ENCODE measurements at places on chromosomes 7 and 10.

GRCh38 chr10:76031769-76032699 is 600.6 kb downstream of the LRMDA start:
- no peak for DNase-seq

DNA sequence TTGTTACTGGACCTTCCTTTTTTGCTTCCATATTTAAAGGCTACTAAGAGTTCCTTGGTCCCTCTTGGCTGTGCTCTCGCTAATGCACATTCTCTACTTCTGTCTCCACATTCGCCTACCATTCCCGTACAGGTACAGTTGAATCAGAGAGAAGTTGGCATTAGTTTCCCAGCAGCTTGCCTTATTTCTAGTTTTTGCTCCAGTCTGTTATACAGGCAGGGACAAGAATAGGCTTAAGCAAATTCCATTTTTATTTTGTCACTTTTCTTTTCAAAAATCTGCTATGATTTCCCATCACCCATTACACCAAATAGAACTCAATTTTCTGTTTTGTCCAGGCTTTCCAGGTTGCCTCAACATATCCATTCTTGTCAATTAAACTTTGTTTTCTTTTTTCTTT is 29.9 kb downstream of the DYNC1I1 start:
- DNase-seq, result no peak

GRCh38 chr10:21521751-21522533 is 3.5 kb downstream of the SKIDA1 start:
- DNase-seq, result no peak

- DNase-seq, result no peak
These were observed 13.7 kb downstream of the ADAP1 start for GRCh38 chr7:940599-941408.

- DNase-seq, result no peak
These were observed 57.7 kb downstream of the PRTFDC1 start for GRCh38 chr10:24894728-24895127.

DNA sequence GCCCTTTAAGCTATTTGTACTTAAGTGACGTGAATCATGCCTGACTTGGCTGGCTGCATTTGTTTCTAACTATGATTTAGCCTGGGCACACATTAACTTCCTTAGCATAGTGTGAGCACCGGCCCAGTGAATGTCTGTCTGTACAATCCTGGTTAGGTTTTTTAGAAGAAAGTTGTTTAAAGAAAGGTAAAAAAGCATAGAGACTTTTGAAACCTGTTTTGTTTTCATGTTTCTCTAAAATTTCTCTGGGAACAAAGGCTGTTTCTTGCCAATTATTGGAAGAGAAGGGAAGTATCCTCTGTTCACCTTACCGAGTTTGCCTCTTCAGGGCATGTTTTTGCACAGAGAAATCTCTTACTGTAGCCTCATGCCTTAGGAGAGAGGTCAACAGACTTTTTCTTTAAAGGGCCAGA is 42.9 kb upstream of the MET start:
- no peak for DNase-seq

- no peak for DNase-seq
These were observed 42.4 kb downstream of the P4HA1 start for GRCh38 chr10:73054286-73054685.

- DNase-seq, result no peak
These were observed 6.2 kb downstream of the SFXN4 start for GRCh38 chr10:119159332-119159731.

DNA sequence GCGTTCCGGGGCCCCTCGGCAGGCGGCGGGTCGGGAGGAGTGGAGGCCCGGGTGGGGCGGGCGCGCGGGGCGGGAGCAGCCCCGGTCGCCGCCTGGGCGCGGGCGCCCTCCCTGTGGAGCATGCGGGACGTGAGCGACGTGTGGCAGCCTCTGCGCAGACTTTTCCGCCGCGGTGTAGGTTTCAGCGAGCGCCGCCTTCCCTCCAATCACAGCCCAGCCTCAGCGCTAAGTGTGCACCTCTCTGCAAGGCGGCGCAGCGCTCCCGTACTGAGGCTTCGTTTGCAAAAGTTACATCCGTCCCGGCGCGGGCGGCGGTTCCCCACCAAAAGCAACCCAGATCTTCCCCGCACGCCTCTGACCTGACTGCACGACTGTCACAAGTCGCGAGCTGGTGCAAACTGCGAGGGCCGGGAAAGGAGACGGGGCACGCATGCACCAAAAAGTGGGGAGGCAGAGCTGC is 1.2 kb upstream of the PFKFB3 start:
- peak; percentile 54 for DNase-seq

- no peak for DNase-seq
These were observed 125.6 kb upstream of the FRMD4A start for GRCh38 chr10:14456218-14456869.

DNA sequence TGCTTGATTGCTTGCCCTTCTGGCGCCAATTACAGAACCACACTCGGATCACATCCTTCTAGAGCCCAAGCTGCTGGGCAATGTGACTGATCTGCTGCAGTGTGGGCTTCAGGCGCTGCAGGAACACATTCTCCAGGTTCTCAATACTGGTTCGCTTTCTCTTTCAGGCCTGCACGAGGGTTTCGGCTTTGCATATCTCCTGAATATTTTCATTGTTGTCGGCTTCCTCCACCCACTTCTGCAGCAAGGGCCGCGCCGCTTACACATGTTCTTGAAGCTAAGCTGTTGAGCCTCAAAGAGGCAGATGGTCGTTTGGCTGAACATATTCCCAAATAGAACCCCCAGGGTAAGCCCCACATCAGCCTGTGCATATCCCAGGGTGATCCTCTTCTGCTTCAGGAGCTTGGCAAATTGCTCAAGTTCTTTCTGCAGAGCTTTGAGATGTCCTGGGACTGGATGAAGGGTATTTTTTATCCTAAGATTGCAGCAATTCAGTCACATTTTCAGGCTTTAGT is 64.6 kb downstream of the HERC4 start:
- DNase-seq, result no peak

- no peak for DNase-seq
These were observed 118.2 kb downstream of the CUX1 start for GRCh38 chr7:101935521-101936141.

DNA sequence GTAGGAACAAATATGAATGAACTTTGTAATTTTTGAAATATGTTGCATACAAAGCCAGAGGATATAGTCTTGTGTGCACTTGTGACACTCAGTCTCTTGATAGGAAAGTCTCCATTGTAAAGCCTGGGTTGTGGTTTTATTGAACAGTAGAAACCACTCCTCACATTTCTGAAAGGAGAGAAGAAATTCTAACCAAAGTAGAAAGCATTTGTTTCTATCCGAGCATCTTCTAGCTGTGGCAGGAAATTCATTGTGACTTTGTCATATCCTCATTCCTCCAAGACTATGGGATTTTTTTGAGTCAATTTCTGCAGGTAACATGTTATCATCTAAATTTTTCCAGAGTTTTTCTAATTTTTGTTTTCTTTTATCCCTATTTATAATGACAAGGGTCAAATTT is 55.5 kb upstream of the NCF1 start:
- no peak for DNase-seq

GRCh38 chr7:156166692-156167416 is 354.6 kb upstream of the SHH start:
- no peak for DNase-seq

GRCh38 chr10:75283671-75284470 is 48.1 kb upstream of the COMTD1 start:
- no peak for DNase-seq

- DNase-seq, result no peak
These were observed 286.8 kb downstream of the RPS24 start for GRCh38 chr10:78320506-78320905.

GRCh38 chr7:101972627-101973026 is 155.2 kb downstream of the CUX1 start:
- no peak for DNase-seq

DNA sequence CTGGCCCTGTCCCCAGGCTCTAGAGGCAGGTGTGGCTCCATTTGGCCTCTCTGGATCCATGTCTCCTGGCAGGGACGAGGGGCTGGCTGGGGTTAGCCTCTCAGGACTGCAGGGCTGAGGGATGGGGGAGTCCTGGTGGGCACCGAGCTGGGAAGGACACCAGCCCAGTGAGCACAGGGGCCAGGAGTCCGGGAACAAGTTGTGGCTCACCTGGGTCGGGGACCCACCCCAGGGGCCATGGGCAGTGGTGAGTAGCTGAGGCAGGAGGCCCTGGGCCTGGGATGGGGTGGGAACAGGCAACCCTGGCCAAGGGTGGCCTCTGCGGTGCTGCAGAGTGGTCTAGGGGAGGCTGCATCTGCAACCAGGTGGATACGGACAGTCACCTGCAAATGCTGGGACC is 24.1 kb downstream of the ANTXRL start:
- no peak for DNase-seq

DNA sequence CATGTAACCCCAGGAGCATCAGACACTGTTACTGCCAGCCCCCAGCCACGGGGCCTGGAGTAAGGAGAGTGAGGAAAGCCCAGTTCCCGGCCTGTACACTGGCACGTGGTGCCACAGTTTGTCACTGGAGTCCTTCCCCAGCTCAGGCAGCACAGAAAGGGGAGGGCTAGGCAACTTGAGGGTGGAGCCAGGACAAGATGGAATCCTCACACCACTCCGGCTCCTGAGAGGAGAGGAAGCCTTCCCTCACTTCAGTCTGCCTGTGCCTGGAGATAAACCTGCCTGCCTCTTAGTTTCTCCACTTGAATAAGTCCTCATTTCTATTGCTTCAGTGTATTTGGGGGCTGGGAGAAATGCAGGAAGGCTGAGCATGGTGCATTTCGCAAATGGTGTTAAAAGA is 176.0 kb downstream of the KIAA1217 start:
- DNase-seq, result no peak

DNA sequence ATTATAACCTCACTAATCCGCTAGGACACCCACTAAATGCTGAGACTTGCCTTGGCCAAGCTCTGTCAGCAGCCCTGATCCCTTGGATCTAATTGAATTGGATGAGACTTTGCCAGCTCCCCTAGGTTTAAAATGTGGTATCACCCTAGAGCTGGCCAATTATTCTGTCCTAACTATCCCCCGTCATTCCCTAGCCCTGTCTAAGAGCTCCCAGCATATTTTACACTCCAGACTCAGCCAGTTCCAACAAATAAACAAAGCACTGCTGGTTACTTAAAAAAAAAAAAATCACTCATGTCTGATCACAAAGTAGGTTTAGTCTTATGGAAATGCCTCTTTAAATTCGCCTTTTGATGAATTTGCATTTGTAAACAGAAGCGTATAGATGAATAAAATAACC is 147.9 kb upstream of the EGR2 start:
- DNase-seq, result no peak

- no peak for DNase-seq
These were observed 117.1 kb downstream of the ZMIZ1 start for GRCh38 chr10:79185796-79186374.

DNA sequence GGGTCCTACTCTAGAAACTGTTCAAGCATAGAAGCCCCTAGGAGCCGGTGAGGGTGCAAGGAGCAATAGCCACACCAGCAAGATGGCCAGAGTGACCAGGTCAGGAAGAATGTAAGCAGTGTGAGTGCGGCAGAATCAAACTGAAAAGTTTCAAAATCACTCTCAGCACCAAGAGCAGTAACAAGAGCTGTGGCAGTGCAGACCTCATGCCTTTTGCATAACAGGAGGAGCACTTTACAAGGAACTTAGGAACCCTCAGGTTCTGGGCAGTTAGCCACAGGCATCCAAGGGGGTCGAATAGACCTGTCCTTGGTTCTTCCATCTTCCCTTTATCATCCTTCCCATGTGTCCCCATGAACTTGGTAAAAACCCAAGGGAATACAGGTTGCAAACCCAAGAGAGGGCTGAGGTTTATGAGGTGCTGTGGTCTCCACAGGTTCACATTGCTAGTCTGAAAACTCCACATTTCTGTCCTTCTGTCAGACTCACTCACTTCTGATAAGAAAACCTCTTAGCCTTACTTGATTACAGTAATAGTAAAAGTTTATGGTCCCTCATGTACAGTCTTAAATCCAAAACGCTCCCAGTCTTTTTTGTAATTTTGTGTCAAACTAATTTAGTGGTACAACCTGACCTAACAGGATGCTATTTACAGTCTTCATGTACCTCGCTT is 78.4 kb downstream of the PON1 start:
- DNase-seq, result no peak

DNA sequence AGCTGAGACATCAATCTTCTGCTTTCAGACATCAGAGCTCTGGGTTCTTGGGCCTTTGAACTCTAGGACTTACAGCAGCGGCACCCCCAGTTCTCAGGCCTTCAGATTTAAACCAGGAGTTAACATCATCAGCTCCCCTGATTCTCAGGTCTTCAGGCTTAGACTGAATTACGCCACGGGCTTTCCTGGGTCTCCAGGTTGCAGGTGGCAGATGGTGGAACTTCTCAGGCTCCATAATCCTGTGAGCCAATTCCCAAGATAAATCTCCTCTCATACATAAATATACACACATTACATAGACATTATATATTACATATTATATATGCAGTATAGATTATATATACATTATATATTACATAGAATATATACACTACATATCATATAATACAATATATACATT is 408.9 kb upstream of the AUTS2 start:
- DNase-seq, result no peak

DNA sequence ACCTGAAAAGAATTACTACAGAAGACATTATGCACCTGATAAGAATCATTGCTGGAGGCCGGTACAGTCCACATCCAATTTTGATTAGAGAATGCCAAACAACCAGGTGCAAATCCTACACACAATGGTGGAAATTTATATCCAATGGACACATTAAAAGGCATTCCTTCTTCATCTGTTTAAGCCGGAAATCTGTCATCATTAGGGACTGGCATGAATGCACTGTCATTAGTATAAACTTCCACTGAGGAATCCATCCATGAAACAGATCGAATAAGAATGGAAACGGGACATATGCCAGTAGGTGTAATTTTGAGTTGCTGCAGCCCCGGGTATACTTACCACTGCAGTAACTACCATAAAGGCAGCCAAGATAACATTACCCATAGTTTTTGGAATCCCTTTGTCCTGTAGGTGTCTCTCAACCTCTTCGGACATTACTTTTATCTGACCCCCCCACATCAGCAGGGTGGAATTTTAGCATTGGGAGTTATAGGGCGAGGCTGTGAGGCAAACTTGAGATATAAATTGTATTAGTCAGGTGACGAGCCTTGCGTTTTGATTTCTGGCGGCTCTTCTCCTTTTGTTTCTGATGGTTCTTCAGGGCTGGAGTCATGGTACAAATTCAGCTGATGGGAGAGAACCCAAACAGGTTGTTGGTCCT is 36.5 kb upstream of the AKR1C2 start:
- DNase-seq, result no peak

DNA sequence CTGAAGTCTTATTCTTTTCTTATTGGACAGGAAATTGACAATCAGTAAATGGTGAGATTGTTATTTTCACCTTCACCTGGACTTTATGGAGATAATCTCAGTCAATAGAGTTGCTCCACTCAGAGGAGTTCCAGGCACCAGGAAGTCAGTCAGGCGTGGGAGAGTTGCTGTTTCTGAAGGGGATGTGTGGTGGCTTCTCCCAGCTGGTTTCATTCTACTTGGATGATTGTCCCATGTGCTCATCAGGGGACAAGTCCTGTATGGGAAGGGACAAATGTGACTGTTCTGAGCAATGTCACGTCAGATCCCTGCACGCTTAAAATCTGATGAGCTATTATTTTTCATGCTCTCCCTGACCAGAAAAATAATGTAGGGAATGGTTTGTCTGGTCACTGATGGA is 222.5 kb upstream of the PITRM1 start:
- DNase-seq, result no peak

- DNase-seq, result no peak
These were observed 8.8 kb upstream of the SH2B2 start for GRCh38 chr7:102277901-102278300.

Measured in stimulated activated CD8-positive, alpha-beta memory T cell treated with anti-CD3 and anti-CD28 coated beads, Interleukin-4, amount 100 ng/mL, for 1 hour (primary cell).